ENCODE measurements at places on chromosomes 4 and X.

- no peak for DNase-seq
These were observed 7.0 kb downstream of the FHIP1A start for GRCh38 chr4:151415978-151416377.

- no peak for DNase-seq
These were observed 50.6 kb downstream of the ZNF157 start for GRCh38 chrX:47420962-47421361.

- no peak for DNase-seq
These were observed 317.6 kb upstream of the CNKSR2 start for GRCh38 chrX:21056622-21057021.

DNA sequence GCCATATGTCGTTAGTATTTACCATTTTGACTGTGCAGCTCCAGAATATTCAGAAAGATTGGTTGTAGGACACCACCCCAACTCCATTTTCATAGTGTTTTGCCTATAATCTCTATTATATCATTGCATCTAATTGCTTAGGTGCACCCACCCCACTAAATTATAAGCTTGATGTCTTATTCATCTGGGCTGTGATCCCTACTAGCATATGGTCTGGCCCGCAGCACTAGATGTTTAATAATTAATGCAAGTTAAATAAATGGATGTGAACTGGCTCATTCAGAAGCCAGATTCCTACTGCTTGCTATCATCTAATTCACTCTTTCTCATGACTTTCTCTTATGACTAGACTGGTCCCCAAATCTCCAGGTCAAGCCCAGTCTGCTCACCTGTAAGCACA lies 143.5 kb downstream of the RELL1 start:
- no peak for DNase-seq

DNA sequence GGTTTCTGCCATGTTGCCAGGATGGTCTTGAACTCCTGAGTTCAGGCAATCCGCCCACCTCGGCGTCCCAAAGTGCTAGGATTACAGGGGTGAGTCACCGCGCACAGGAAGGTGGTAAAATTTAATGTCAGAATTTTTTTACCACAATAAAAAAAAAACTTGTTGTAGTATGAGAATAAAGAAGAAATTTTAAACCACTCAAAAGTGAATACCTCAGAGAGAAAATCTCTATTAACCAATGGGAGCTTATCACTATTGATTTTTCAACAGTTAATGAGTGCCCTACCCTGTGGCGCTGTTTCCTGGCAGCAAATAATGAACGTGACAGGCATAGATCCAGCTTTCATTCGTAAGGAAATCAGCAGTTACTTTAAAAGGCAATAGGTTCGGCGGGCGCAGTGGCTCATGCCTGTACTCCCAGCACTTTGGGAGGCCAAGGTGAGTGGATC lies 32.7 kb upstream of the SLC25A4 start:
- no peak for DNase-seq

DNA sequence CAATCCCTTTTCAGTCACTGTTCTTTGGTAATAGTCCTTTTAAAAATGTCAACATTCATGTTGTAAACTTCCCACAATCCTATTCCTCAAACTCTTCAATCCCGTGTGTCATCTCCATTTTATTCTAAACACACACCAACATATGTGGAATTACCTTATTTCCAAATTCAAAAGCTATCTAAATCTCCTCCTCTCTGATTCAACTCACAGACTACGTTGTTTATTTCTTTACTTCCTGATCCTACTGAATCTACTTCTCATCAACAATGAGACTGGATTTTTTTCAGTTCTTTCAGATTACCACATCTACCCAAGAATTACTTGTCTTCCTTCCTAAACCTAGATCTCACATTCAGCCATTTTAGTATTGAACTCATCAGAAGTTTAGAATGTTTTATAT lies 188.2 kb downstream of the GABRB1 start:
- no peak for DNase-seq

DNA sequence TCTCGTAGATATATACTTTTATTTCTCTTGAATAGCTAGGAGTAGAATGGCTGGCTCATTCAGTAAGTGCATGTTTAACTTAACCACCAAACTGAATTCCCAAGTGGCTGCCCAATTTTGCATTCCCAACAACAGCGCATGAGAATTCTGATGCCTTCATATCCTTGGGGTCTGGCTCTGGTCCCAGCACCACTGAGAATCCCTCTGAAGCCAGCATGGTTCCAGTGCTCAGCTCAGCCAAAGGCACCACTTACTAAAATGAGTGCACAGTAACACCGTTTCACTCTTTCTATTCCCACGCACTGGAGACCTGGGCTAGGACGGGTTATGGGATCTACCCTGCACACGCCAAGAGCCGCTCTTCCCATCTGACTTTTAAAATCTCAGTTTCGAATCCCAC lies 60.4 kb downstream of the CASP3 start:
- DNase-seq, result no peak

GRCh38 chr4:8607603-8608481 lies 15.3 kb downstream of the CPZ start:
- peak; percentile 76 for DNase-seq

GRCh38 chr4:186485561-186486062 lies 69.8 kb downstream of the MTNR1A start:
- no peak for DNase-seq

GRCh38 chr4:40170588-40170987 lies 26.2 kb upstream of the RHOH start:
- DNase-seq, result no peak

DNA sequence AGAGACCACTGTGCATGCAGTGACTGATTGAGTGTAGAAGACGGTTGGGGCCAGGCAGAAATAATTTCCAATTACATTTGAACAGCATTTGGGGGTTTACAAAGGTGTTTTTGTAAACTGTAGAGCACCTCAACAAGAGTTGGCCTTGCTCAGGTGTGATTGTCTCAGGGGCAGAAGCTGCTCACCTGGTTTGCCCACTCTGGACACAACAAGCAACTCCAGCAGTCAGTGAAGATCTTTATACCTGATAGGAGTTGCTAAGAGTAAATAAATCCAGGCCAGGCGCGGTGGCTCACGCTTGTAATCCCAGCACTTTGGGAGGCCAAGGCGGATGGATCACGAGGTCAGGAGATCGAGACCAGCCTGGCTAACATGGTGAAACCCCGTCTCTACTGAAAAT lies 221.3 kb downstream of the RAB28 start:
- no peak for DNase-seq

GRCh38 chr4:2943364-2944090 lies 19.7 kb downstream of the NOP14 start:
- no peak for DNase-seq

DNA sequence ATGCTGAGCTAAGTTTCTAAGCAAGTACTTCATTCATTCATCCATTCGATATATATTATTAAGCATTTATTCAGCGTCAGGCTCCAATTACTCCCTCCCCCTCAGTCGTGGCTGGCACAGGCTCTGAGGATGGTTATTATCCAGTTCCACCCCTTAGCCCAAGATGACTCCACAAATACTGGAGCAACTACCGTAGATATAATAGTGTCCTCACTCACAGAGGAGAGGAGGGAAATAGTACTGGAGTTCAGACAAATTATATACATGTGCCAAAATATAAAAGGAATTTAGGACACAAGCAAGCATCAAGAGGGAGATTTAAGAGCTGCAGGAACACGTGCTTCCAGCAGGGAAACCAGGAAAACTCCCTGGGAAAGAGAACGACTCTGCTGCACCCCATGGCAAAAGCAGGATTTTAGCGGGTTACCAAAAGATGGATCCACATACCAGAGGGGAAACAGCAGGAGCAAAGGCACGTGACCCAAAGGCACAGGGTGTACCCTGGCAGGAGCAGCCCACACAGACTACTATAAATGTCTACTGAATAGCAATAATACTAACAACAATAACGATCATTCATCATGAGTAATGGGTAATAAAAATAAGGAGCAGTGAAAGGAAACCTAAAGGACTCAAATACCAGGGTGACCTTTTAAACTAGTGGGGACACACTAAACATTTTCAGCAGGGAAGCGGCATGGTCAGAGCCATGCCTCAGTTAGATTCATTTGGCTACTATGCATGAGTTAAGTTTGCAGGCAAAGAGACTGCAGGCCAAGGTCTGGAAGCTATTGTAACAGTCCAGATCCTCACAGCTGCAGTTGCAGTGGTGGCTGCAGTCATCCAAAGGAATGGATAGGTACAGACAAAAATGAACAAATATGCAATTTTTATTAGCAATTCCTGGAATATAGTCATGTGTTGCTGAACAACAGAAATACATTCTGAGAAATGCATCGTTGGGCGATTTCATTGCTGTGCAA lies 153.7 kb downstream of the APBB2 start:
- no peak for DNase-seq

GRCh38 chr4:912548-913279 lies 19.4 kb downstream of the GAK start:
- DNase-seq, result no peak

DNA sequence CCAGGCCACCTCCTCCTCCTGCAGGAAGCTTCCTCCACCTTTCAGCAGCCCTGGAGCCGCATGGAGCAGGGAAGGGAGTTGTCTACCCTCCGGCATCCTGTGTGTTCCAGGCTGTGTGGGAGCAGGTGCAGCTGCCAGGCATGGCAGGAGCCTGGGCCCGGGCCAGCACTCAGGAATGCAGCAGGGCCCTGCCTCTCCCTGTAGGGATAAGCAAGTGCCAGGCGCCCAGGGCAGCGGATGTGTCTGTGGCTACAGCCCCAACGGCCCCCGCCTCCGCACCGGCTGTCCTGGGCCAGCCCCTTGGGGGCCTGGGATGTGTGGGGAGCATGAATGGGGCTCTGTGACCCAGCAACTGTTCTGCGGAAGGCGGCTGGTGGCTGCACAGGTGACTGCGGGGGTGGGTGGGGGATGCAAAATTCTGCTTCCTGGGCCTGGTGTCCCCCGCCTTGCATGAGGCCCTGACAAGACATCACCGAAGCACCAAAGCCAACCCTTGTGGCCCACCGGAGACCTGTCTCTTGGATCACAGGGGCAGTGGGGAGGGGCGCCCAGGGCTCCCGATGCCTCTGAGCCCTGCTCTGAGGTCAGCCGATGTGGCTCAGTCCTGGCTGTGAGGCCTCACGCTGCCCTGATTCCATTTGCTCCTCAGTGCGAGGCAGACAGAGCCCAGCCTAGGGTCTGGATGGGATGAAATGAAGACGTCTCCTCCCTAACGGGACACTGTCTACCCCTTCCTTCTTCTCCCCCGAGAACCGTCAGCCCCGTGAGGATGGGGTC lies 1.4 kb upstream of the DOK7 start:
- no peak for DNase-seq

- no peak for DNase-seq
These were observed 394.7 kb downstream of the GALNTL6 start for GRCh38 chr4:172207886-172208285.

DNA sequence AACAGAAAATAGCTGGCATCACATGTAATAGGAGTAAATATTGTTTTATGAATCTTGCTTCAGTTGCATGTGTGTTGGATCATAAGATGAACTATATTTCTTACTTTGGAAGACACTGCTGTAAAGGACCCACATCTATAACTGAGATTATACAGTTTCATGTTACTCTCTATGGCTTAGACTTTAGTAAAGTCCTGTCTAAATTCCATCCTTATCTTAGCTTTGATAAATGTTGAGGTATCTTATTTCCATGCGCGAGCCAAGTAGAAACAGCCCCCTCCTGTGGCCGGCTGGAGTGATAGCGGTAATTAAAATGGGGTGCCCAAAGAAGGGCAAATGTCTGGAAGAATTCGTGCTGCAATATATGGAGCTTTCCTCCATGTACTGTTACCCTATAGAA lies 43.0 kb downstream of the CCDC158 start:
- DNase-seq, result peak; percentile 14

GRCh38 chrX:19864736-19865135 lies 22.7 kb downstream of the SH3KBP1 start:
- DNase-seq, result no peak

GRCh38 chrX:118566359-118566758 lies 70.7 kb downstream of the DOCK11 start:
- DNase-seq, result no peak

DNA sequence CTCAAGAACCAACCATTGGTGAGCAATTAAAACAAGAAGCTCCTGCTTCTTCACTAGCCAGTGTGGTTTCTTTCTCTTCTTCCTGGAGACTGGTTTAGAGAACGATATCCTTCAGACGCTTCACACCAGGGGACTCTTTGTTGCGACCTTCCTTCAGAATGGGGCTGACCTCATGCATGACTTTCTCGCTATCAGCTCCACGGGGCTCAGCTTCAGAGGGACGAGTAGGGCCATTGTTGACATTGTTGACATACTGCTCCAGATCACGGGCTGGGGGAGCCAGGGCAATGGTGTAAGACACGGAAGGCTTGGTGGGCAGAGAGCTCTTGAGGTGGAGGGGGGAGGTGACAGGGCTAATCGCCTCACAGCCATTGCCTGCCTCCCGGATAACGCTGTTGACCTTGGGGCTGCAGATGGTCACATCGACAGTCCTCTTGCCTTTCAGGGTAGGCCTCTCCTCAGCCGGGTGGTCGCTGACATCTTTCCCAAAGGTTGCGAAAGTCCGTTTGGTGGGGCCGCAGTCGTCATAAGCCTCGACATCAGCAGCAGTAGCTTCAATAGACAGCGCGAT lies 113.8 kb downstream of the PCDH19 start:
- DNase-seq, result no peak

DNA sequence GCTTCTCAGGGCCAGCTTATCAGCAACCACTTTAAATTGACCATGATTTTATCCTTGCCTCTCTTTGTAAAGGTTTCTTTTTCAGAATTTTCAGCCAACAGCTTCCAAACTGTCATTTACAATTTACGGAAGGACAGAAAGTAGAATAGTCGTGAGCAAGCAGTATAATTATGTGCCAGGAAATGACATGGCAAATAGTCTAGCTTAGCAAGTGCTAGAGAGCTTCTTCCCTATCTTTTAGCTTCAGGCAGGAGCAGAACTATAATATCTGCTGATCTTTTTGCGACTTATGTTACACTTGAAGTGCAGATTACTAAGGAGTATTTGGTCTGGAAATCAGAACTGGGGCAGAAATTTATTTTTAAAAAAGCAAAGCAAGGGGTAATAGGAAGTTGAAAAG lies 123.0 kb upstream of the AP1S2 start:
- no peak for DNase-seq

DNA sequence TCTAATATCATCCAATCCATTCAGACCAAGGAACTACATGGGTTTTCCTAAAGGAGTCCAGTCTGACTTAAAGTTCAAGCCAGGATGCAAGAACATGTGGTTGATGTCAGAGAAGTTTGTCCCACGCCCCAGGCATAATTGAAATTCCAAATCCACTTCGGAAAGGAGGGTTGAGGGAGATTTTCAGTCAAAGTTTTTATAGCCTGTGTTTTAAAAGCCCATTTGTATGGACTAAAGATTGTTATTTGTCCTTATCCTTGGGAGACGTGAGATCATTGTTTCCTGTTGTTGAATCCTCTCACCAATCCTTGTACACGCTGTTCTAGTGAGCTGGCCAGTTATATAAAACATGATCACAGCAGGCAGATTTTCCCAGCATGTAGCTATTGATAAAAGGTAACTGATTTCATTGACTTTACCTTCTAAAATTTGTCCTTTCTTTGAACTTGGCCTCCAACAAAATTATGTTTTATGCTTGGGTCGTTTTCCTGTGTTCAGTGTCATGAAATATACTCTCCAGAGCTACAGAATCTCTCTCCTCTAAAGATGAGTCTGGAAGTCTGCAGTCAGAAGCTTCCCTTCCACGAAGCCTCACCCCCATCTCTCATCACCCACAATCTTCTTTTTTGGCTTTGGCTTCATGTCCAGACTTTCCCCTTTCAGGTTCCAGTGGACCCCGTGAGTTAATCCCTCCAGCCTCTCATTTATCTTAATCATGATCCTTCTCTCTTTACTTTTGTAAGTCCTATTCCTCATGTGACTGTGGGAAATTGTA lies 92.9 kb downstream of the ATP10D start:
- no peak for DNase-seq

GRCh38 chr4:65515646-65516045 lies 154.6 kb downstream of the EPHA5 start:
- no peak for DNase-seq
